CD4-positive, alpha-beta T cell treated with Interleukin-17A for 4 hours (primary cell): ENCODE measurements at places on chromosomes 3 and 15.
A peak's percentile ranks its signal among the peaks of the same experiment; 100 is the strongest.

- DNase-seq: no peak
These were observed 10.0 kb upstream of the P3H2 start for GRCh38 chr3:190130696-190131095.

DNA sequence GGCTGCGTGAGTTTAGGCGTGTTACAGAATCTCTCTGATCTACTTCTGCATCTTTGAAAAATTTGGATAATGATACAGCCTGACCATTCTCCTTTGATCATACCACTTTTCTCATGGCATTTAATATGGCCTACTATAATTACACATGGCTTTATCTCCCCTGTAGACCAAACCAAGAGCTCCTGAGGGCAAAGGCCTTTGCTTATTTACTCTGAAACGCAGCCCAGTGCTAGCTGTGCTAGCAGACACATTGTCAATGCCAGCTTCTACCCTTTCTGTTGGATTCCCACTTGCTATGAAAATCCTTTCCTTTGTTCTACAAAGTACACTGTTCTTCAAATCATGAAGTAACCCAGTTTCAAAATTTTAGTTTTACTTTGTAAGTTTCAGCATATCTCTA is 16.5 kb upstream of the VGLL4 start:
- no peak for DNase-seq

GRCh38 chr3:132456571-132456970 is 39.3 kb downstream of the DNAJC13 start:
- DNase-seq: no peak

GRCh38 chr15:50067254-50067653 is 51.8 kb downstream of the ATP8B4 start:
- no peak for DNase-seq

DNA sequence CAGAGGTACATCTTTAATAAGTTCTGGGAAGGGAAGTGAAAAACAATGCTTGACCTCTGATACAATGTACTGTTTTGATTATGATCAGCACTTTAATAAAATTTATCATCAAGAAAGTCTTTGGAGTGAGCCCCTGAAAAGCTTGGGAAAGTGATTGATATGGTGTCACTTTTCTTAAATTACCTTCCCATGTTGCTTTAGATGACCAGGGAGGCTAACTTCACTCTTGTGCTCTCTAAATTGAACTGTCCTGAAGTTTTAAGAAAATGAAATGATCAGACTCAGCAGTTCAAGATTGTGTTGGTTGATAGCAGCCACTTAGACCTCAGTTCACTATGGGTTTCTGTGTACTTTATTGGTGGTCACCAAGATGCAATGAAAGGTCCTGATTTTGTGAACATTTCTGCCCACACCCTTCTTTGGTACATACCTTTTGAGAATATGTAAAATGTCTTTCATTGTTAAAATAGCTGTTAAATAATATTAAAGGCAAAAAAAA is 15.7 kb downstream of the TGFBR2 start:
- DNase-seq: no peak

- DNase-seq: no peak
These were observed 118.6 kb downstream of the PGPEP1L start for GRCh38 chr15:98888820-98889479.

- DNase-seq: no peak
These were observed 5.2 kb downstream of the PRKCD start for GRCh38 chr3:53166206-53166605.

DNA sequence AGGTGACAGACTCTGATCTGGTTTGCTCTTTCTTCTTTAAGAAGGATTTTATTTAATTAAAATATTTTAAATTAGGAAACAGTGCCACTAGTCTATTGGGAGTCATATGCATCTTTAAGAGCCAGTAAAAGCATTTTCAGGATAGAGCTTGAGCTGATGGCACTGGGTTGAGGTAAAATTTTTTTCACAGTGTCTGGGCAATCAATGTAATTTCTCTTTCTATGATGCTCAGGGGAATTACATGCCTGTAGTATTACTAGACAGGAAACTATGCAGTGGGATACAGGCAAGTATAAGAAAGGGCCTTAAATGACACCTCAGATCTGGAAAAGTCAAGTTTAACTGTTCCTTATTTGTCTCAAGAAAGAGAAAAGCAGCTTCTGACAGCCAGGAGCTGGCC is 76.4 kb downstream of the GAP43 start:
- DNase-seq: no peak

- DNase-seq: peak; percentile 74
These were observed 23.7 kb downstream of the CFAP92 start for GRCh38 chr3:128969993-128970739.

- peak; percentile 92 for DNase-seq
These were observed 1.3 kb downstream of the ARL6IP5 start for GRCh38 chr3:69085833-69086722.

GRCh38 chr15:92605225-92605944 is 50.2 kb downstream of the FAM174B start:
- DNase-seq: no peak

DNA sequence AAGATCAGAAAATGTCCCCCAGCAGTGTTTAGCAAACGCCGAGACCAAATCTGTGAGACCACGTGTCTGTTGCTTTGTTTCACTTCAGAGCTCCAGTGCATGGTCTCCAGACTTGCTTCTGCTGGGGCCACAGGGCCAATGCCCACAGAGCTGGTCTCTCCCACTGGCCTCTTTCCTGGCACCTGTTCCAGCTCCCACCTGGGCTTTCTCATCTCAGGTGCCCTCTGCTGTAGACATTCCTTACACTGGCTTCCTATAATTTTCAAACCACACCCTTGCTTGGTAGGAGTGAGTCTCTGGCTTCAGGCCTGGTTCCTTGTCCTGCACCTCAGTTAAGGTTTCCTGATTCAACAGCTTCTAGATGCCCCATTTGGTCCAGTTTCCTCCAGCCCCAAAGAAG is 243.1 kb downstream of the ADAMTS17 start:
- DNase-seq: no peak

DNA sequence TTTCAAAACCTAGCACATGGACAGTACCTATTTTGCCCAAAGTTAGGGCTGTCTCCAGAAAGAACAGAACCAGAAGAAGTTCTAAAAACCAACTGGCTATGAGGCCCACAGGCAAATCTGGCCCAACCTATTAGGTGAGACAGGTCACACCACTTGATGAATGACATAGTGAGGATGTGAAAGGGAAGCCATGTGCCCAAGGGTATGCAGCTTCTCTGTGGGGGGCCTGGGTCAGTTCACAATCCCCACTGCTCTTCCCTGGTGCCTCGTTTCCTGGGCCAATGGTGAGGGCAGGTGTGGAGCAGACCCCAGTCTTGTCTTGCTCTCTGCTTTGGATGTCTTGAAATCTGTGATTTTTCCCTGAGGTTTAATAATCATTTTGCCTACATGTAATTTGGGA is 8.9 kb downstream of the INSYN1 start:
- DNase-seq: no peak

GRCh38 chr3:141499284-141499683 is 12.5 kb downstream of the RASA2 start:
- DNase-seq: no peak

- DNase-seq: peak; percentile 33
These were observed at the start of gene CTDSPL for GRCh38 chr3:37861620-37862041. Gene CTDSPL, plus strand, starts transcription at chr3:37861880. Its CDS starts 320 bp downstream, at chr3:37862200.

GRCh38 chr3:141915766-141916165 is 39.3 kb downstream of the ATP1B3 start:
- DNase-seq: no peak
